Cerebellar nuclear complex (tissue), 1 donor: ENCODE measurements at places on chromosomes 2 and 18.

GRCh38 chr2:240810199-240810598 lies 9.8 kb downstream of the KIF1A start:
- DNase-seq: no peak

GRCh38 chr18:61699397-61700110 lies 193.3 kb downstream of the RNF152 start:
- DNase-seq: no peak

GRCh38 chr2:239181074-239181902 lies 219.5 kb downstream of the HDAC4 start:
- no peak for DNase-seq

- no peak for DNase-seq
Measured at GRCh38 chr2:212626371-212626918, 87.8 kb upstream of the ERBB4 start.

DNA sequence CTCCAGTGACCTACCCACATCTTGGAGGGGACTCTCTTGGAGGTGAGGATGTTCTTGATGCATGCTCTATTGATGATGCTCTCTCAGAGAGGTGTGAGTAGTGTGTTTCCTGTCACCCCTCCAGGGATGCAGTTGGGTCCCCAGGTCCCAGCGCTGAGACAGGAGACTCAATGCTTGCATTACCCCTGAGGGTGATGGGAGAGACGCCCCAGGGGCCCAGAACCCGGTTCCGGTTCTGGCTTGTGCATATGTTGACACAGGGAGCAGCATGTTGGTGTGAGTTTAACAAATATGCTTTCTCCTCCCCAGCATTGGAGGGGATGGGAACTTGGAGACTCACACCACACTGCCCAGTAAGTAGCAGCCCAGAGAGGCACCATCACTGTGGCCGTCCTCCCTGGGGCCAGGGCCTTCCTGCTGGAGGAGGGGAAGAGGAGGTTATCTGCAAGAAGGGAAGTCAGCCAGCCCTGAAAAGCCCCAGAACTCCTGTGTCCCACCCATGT lies 124.5 kb downstream of the PLB1 start:
- DNase-seq: no peak

DNA sequence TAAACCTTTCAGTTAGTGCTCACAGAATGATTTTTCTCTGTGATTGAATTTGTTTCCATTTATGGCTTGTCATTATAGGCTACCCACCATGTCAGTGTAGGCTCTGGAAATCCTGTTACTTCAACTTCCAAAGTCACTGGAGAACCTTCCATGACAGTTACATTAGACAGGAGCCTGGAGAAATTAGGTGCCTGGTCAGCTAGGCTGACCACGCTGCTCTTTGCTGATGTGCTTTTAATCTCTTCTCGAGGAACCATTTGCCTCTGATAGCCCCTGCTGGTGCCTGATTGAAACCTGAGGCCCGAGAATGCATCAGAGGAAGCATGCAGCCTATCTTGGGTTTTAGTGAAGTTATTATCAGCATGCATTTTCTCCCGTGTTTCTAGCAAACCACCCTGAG lies 29.6 kb upstream of the TTN start:
- DNase-seq: no peak

DNA sequence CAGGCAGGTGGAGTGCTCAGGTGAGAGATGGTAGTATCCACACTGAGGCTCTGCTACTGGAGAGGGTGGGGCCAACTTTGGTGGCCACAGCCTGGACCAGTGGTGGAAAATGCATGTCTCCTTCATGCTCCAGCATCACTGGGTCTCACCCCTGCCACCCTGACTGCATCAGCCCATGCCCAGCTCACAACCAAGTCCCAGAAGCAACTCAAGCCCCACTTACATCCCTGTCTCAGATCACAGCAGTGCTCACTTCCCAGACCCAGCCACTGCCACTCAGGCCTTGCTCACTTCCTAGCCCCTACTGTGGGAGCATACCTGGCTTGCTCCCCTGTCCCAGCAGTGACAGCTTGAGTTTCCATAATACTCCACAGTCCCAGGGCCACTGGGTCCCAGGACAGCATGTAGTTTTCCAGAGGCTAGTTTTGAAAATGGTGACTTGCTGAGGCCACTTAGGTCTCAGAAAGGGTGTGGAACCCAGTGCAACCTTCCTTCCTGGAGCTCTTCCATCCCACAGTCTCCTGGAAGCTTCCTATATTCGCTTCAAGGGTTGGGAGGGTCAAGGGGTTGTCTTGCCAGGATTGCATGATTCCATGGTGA lies 58.8 kb downstream of the GPC1 start:
- DNase-seq: no peak

GRCh38 chr2:224060783-224061482 lies 21.8 kb upstream of the SERPINE2 start:
- DNase-seq: no peak

GRCh38 chr2:71449343-71449742 lies 4.0 kb upstream of the DYSF start:
- no peak for DNase-seq

GRCh38 chr2:98749066-98749450 lies 18.1 kb upstream of the MGAT4A start:
- DNase-seq: no peak

DNA sequence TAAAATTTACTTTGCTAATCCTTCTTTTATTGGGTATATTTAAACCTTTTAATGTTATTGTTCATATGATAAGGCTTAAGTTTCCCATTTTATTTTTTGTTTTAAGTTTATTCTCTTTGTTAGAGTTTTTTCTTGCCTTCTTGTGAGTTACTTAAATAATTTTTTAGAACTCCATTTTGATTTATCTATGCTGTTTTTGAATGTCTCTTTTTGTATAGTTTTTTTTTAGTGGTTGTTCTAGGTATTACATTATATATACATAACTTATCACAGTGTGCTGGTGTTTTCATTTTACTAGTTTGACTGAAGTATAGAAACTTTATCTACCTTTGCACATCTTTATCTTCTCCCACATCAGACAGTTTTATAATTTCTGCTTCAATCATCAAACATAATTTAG lies 49.4 kb upstream of the TGFA start:
- no peak for DNase-seq

- DNase-seq: no peak
Measured at GRCh38 chr18:25349131-25349925, 2.6 kb downstream of the ZNF521 start.

DNA sequence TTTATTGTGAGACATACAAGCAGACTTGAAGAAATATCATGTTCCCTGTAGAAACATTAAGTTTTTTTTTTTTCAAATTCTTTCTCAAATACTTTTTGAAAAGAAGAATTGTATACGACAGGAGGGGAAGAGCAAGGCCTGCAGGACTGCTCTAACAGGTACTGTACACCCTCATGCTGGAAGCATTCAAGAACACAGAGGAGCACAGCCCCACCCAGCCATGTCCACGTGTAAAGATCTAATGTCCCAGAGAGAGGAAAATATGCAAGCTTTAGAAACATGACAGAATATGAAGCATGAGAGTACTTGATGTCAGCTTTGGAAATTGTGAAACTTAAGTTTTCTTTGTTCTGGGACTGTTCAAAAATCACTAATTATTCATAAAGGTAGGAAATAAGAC lies 191.6 kb downstream of the TTC32 start:
- no peak for DNase-seq

DNA sequence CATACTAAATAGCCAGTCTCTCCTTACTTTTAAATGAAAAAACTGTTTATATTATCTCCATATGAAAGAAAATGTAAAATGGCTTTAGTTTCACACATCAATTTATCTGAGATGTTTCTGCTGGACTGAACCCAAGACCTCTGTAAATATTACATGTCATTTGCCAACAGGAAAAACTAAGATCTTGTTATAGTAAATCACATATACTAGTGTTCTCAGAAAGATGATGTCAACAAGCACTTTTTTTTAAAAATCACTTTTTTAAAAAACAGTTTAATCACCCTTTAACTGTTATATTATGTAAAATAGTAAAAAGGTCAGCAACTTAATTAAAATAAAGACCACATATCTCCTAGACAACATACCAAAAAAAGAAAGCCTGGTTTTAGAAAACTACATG lies 46.3 kb downstream of the PTPN2 start:
- no peak for DNase-seq

DNA sequence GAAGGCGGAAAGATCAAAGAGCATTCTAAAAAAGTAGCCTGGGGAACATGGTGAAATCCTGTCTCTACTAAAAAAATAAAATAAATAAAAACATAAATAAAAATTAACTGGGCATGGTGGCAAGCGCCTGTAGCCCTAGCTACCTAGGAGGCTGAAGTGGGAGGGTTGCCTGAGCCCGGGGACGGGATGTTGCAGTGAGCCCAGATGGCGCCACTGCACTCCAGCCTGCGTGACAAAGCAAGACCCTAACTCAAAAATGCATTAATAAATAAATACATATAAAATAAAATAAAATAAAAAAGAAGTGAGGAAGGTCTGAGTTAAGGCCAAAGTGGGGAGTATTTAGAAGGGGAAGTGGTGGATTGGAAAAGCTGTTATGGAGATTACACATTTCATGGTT lies 1.3 kb upstream of the PSMD14 start:
- DNase-seq: no peak

DNA sequence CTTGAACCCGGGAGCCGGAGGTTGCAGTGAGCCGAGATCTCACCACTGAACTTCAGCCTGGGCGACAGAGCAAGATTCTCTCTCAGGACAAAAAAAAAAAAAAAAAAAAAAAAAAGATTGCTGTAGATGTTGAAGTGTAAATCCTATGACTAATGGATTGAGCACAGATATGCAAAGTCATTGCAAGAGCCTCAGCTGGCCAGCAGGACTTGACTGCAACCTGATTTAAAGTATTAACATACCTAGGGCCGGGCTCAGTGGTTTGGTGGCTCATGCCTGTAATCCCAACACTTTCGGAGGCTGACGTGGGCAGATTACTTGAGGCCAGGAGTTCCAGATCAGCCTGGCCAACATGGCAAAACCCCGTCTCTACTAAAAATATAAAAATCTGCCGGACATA lies 103.4 kb upstream of the MSH2 start:
- no peak for DNase-seq

DNA sequence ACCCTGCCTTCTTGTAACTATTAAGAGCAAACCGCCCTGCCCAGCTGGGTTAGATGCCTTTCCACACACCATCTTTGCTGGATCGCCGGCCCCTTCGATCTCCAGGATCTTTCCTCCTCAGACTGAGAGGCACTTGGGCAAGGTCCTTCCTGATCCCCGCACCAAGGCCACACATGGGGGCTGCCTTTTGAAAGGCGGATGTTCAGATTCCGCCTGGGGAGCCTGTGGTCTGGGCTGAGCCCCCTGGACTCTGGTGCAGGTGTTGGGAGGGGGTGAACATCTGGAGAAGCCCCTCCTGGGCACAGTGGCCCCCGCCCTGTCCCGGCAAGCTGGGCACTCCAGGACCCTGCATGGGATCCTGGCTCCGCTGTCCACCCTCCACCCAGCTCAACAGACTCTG lies 135.4 kb upstream of the HDAC4 start:
- DNase-seq: no peak

DNA sequence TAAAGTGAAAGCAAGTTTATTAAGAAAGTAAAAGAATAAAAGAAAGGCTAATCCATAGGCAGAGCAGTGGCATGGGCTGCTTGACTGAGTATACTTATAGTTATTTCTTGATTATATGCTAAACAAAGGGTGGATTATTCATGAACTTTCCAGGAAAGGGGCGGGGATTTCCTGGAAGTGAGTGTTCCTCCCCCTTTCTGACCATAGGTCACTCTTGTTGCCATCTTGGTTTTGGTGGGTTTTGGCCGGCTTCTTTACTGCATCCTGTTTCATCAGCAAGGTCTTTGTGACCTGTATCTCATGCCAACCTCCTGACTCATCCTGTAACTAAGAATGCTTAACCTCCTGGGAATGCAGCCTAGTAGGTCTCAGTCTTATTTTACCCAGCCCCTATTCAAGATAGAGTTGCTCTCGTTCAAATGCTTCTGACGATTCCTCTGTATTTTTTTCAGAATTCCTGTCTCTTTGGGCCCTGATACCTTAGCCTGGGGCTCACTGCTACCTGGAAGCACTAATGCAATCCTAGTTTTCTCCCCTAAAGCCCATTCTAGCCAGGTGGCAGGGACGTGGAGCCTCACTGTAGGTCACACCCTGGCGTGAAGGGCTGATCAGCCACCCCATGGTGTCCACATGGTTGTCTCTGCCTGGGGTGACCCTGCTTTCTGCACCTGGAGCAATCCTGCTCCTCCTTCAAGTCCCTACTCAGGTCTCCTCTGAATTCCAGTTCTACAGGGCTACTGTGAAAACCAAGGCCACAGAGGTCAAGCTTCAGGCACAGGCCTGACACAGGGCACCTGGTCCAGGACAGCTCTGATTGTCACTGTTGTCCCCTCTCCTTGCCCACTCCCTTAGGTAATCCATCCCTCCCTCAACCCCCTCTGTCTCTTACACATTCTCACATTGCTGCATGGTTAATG lies 6.0 kb upstream of the SLC35F6 start:
- no peak for DNase-seq

DNA sequence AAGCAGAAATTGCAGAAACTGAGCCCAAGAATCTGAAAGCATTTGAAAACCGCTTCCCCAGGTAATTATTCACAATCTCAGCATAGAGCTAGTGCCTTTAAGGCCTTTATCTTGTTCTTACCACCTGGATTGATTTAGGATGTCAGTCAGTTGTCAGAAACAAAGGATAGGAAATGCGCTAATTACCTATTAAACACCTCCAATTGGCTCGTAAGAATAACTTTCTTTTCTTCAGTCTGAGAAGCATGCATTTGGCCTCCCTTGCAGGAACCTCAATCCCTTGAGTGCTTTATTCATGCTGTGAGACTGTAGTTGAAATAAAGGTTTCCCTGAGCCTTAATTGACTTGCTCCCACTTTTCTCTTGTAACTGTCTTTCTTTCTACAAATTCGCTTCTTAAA lies 400.3 kb upstream of the LRATD1 start:
- DNase-seq: no peak

- DNase-seq: no peak
Measured at GRCh38 chr18:48621815-48622555, 83.2 kb downstream of the CTIF start.

DNA sequence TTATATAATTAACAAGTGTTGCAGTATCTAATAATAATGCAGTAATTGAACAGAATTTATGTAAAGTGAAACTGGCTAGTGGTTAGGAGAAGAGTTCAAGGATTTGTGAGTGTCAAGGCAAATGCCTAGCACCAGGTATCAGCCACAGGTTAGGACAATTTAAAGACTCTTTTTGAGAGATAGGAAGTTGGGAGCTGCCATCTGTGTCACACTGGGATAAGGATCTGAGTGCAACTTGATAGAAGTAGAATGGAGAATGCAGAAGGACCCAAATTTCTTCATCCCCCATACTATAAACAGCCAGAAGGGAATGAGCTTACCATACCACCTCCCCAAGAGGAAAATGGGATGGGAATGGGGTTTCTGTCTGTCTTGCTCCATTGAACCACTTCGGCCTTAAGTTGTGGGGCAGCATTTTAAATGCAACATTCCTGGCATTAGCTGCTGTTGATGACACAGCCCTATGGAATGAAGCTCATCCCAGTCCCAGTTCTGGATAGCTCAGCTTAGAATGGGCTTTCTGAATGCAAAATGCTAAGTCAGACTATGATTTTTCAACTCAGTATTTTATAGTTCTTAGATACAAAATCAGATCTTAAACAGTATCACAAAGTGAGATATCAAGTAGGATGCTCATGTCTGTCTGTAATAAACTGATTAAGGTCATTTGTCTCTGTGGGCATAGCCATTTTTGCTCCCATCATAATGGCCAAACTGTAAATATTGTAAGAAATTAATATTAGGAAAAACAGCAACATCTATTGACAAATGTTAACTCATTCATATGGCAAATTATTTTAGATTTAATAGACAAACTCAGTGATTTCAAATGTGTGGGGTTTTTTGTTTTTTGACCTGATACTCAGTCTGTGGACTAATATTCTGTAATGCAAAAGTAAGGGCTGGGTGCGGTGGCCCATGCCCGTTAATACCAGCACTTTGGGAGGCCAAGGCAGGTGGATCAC lies 44.0 kb downstream of the GPR155 start:
- no peak for DNase-seq

GRCh38 chr2:220980966-220981675 lies 591.0 kb downstream of the EPHA4 start:
- DNase-seq: no peak
